ENCODE measurements at places on chromosomes 2 and 18.
A peak's percentile ranks its signal among the peaks of the same experiment; 100 is the strongest.

GRCh38 chr2:10083692-10084211, 3.5 kb upstream of the CYS1 start:
- DNase-seq: no peak

- no peak for DNase-seq
Observed at GRCh38 chr2:230583581-230583980, 129.1 kb upstream of the CAB39 start.

GRCh38 chr2:46535360-46535759, 56.0 kb downstream of the TMEM247 start:
- DNase-seq: peak; percentile 50

GRCh38 chr2:224398289-224398688, 3.6 kb downstream of the FAM124B start:
- no peak for DNase-seq

DNA sequence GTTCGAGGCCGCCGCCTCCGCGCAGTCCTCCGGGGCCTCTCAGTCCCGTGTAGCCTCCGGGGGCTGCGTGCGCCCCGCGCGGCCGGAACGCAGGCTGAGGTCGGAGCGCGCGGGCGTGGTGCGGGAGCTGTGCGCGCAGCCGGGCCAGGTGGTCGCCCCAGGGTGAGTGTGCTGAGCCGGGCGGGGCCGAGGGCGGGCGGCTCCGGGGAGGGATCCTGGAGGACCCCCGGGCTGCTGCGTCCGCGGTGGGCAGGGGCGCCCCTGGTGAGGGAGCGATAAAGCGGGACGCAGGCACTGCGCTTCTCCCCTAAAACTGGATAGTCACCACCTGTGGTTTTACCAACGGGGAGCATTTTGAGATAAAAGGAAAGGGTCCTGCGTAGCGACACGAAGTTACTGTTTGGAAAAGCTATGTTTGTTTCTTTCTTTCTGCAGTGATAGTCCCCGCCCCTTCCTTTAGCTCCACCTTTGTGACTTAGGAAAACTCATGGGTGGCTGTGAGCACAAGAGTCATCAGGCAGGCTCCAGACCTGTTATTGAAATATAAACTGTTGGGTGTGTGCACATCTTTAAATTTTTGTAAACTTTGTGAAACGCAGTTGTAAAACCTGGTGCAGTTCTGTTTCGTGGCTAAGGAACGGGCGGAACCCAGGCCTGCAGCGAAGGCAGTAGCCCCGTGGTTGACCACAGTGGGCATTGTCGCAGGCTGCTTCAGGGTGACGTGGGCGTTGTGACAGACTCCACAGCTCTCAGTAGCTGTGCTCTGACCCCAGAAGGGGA, 687 bp downstream of the CTDP1 start:
- peak; percentile 32 for DNase-seq

GRCh38 chr2:84741182-84741822, 139.6 kb downstream of the TRABD2A start:
- DNase-seq: peak; percentile 55

- DNase-seq: no peak
Observed at GRCh38 chr2:73135236-73135635, 22.5 kb upstream of the RAB11FIP5 start.

DNA sequence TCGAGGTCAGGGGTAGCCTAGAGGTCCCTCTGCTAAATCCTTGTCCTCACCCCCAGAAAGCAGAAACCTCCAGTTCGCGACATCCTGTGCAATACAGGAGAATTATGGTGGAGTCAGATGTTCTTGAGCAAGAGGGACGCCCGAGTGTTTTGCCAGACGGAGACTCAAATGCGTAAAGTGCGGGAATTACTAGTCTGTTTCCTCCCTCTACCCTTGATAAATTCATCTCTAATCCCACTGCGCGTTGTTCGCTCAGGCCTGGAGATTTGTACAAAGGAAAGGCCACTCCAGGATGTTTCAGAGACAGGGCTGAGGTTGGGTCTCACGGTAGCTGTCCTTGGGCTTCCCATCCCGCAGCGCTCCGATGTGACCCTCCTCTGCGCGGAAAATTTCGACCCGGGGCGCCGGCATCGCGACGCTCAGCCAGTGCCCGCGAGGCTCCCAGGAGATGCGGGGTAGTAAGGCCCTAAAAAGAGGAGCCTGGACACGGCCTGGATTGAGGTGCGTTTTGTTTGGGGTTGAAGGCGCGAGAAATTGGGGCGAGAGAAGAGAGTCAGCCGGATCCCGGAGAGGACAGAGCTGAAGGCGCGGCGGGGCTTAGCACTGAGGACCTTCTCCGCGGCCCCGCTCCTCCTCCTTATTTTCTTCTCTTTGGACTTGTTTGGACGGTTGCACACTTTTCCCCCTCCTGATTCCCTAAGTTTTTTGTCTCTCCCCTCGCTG, 2.6 kb upstream of the NEUROD1 start:
- DNase-seq: no peak

DNA sequence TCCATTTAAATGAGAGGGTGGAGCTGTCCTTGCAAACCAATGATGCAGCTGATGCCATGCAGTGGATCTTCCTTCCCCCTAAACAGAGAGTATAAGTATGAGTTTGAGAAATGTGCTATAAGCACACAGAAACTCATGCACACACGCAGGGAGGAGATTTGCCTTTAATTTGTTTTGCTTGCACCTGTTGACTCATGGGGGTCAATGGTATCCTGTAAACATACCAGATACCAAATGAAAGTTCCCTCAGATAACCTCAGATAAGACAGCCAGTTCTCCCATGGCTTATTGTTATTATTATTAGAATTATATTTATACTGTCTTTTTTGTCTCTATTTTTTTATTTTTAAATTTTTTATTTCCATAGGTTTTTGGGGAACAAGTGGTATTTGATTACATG, 29.5 kb upstream of the GPR39 start:
- DNase-seq: no peak

- no peak for DNase-seq
Observed at GRCh38 chr2:172451923-172452322, 24.5 kb downstream of the ITGA6 start.

DNA sequence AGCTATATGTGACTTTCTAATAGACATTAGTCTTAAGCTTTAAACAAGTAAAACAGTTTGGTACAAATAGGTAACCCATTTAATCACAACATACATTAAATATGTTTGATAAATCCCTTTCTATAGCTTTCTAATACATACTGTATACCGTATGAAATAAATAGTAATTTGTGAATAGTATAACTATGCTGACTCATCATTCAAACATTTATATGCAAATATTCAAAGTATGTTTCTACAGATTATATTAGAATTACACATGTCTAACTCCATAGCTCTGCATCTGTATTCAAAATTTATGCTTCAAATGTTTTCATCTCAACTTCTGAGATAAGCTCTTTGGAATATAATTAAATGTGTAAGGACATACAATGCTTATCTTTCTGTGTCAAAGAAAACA, 142.7 kb upstream of the ZNF804A start:
- DNase-seq: no peak

GRCh38 chr2:241851325-241852115, 7.2 kb downstream of the PDCD1 start:
- DNase-seq: no peak

- no peak for DNase-seq
Observed at GRCh38 chr18:58391932-58392323, 237.0 kb downstream of the ALPK2 start.

Data from CD4-positive, alpha-beta T cell treated with Interleukin-15 for 4 hours (primary cell).